ENCODE measurements at places on chromosomes 12 and 14.
A peak's percentile ranks its signal among the peaks of the same experiment; 100 is the strongest.

DNA sequence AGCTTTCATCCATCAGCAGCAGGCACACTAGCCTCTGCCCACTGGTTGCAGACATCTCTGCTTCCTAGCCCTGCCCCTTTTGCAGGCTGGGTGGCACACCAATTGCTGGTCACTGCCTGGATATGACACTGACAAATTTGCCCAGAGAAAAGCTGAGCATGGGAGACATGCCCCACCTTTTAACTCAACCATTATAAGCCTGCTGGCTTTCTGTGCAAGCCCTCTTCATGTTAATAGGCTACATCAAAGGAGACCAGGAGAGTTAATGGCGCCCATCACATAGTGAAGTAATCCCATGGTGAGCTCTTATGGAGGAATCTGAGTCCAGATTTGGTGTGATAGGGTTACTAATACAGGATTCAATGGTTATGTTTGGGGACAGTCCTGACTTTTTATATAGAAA lies 139.2 kb downstream of the KICS2 start:
- DNase-seq, result no peak

DNA sequence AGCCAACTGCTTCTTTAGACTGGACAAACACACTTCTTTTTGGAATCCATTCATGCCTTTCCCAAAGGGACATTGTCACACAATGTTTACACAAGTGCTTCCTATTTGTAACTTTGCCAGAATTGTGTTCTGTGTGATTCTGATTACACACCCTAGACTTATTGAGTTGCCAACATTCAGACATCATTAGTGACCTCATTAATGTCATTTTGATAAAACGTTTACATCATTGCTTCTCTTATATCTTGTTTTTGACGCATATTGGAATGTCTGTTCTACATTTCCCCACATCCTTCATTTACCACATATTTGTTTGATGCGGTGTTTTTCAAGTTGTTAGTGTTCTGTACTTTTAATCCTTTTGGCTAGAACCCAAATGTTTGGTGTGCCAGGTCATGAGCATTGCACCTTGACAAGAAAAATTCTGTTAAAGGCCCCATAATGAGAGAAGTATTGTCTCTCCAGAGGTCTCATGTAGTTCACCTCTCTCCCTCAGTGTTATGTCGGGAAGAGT lies 305.5 kb downstream of the AEBP2 start:
- DNase-seq, result no peak

GRCh38 chr12:99111600-99111999 lies 466.5 kb downstream of the APAF1 start:
- peak; percentile 62 for DNase-seq

DNA sequence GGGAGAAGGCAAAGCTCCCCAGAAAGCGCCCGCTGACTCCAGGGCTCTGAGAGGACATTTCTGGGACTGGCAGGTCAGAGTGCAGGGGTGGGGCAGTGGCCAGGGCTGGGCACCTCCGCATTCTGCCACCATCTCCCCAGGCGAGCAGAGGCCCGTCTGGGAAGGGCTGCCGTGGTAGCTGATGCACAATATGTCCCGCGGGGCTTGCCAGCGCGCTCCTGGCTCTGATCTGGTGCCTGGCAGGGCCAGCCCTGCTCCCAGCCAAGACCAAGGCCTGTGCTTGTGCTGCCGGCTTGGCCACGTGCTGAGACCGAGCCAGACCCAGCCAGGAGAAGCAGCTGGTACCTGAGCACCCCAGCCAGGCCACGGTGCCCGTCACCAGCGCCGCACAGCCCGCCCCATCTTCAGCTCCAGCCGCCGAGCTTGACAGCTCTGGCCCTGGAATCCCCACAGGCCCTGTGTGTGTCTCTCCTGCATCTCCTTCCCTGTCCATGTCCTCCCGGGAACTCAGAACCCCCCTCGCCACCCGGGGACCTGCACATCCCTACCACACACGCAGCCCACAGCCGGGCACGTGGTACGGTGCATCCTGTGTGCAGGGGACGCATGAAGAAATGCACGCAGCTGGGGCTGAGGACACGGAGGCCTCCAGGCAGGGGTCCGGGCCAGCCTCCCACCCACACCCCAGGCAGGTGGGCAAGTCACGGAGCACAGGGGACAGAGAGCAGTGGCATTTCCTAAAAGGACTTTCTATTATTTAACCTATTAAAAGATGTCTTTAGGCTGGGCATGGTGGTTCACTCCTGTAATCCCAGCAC lies 68.6 kb upstream of the C14orf180 start:
- DNase-seq, result no peak

DNA sequence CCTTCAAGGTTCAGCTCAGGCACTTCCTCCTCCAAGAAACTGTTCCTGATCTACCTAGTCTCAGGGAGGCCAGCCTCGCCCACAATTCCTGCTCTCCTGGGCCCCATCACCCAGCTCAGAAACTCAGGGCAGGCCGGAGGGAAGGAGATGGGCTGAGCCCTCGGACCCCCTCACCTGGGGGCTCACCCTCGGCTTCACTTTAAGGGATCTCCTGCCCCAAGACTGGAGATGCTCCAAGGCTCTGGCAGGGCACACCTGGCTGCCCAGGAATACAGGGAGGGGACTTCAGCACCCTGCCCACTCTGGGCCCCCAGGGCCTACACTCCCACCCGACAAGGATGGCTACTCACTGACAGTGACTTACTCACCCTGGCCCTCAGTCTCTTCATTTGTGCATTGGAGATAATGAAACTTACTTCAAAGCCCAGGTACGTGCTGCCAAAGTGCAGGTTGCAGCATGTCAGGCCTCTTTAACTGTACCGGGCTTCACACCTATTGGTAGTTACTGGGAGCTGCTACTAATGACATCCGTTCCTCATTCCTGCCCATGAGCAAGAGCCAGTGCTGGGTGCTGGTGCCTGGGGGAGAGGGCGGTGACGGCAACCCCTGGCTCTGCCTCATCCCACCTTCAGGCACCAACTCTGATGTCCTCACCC lies 21.0 kb upstream of the PPP1R13B start:
- DNase-seq, result no peak

DNA sequence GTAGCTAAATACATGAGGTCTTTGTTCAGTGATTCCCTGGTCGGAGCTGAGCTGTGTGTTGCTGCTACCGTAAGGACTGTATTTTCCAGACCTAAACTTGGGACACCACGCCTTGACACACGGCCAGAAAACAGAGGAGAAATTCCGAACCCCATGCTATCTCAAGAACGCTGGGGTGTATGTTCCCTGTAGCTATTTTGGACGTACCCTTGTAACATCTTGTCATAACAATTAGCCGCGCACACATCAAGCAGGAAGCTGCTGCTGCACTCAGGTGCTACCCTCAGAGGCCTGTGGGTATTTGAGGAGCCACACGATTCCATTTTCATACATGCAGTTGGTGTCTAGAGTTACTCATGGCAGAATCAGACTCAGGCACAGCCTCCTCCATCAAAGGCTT lies 255.0 kb downstream of the TMEM132C start:
- DNase-seq, result no peak

DNA sequence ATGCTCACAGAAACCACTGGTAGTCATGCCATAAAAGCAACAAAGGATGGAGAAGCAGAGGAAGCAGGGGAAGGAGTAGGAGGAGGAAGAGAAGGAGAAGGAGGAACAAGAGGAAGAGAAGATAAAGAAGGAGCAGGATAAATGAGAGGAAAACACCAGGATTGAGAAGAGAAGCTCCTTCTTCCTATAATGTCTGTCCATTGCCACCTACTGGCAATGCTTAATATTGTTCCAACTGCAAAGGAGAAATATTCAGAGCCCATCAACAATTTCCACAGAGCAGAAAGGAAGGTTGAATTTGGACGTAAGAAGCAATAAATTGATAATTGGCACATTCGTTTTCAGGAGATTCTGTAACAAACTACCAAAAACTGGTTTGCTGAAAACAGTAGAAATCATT lies 898.4 kb downstream of the SLC16A7 start:
- peak; percentile 54 for DNase-seq

- no peak for DNase-seq
These were observed 206.7 kb downstream of the AACS start for GRCh38 chr12:125271892-125272291.

GRCh38 chr12:17992002-17992656 lies 97.9 kb downstream of the RERGL start:
- DNase-seq, result peak; percentile 64

- no peak for DNase-seq
These were observed 3.7 kb upstream of the RNASE9 start for GRCh38 chr14:20564501-20564997.

- DNase-seq, result no peak
These were observed 35.9 kb upstream of the CEP83 start for GRCh38 chr12:94495445-94496115.

GRCh38 chr12:22536346-22536945 lies 7.9 kb downstream of the C2CD5 start:
- DNase-seq, result no peak

GRCh38 chr14:24145690-24146452 lies 539 bp downstream of the PSME2 start:
- peak; percentile 57 for DNase-seq

GRCh38 chr12:47397664-47398281 lies 308.1 kb downstream of the RPAP3 start:
- no peak for DNase-seq

- no peak for DNase-seq
These were observed 10.2 kb downstream of the PLEKHA5 start for GRCh38 chr12:19139615-19140194.

DNA sequence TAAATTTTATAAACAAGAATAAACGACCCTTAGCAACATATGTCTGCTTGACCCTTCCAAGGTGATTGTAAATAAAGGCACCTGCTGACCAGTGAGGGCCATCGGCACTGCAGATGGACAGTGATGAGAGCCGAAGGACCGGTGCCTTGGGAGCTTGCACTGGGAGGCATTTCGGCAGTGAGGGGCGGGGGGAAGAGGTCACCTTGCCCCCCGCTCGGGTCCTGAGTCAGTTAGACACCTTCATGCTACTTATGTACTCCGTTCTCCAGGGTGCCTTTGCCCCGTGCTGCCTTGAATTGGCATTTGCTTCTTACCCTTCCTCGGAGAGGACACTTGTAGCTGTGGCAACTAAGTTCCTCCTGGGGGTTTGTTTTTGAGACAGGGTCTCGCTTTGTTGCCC lies 23.0 kb downstream of the MMAB start:
- DNase-seq, result no peak

- DNase-seq, result no peak
These were observed 16.7 kb upstream of the NEDD1 start for GRCh38 chr12:96890331-96890730.

GRCh38 chr12:96397756-96398423 lies 2.3 kb downstream of the CDK17 start:
- no peak for DNase-seq

- DNase-seq, result no peak
These were observed 65.9 kb upstream of the CCDC198 start for GRCh38 chr14:57559576-57559975.

GRCh38 chr14:32434880-32435279 lies 105.8 kb downstream of the AKAP6 start:
- no peak for DNase-seq

DNA sequence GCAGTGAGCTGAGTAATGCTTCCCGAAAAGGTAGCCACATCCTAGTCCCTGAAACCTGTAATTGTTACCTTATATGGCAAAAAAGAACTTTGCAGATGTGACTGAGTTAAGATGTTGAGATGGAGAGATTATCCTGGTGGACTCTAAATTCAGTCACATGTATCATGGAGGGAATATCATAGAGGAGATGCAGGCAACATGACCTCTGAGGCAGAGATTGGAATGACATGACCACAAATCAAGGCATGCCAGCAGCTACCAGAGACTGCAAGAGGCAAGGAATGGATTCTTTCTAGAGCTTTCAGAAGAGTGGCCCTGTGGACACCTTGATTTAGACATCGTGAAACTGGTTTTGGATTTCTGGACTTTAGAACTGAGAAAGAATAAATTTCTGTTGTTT lies 18.5 kb downstream of the SLC38A6 start:
- DNase-seq, result no peak

DNA sequence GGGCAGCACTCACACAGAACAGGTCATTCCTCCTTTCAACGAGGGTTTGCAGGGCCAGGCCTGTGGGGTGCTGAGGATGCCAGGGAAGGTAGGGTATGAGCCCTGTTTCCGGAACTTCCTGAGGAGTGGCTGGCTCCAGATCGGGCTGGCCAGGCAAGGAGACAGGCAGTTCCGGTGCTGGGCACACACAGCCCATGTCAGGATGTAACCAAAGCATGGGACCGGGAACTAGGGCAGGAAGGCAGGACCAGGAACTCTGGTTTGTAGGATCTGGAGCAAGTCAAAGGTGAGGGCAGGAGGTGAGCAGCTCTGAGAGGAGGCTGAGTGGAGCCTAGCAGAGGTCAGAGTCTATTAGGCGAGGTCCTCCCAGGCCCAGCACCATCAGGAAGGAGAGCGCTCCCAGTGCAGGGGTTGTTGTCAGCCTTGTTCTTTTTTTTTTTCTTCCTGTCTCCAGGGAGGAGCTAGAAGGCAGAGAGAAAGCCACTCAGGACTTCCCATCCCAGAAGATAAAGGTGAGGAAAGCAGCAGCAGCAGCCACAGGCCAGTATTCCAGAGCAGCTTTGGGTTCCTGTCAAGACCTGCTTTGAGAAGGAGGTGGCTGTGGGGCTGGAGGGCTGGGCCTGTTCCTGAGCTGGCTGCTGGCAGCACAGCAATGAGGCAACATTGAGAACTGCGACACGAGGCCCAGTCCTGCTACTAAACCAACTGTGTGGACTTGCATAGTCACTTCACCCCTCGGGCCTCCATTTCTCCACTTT lies 49.0 kb upstream of the PTGR2 start:
- DNase-seq, result no peak

DNA sequence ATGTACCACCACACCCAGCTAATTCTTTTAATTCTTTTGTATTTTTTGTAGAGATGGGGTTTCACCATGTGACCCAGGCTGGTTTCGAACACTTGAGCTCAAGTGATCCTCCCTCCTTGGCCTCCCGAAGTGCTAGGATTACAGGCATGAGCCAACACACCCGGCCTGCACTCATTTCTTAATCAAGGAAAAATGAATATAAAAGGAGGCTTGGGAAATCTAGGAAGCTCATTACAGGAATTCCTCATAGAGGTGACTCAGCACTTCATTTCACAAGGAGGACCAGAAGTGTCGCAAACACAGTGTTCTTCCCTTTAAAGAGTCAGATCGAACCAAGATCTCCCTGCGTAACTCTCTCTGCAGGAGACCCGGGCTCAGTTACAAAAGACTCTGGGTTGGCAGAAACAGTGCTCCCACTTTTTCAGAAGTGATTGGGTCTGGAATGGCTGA lies 30.3 kb downstream of the NFKBIA start:
- no peak for DNase-seq

- DNase-seq, result no peak
These were observed 241.1 kb upstream of the FBXO33 start for GRCh38 chr14:39673270-39673711.

GRCh38 chr12:30164382-30165318 lies 380.9 kb upstream of the TMTC1 start:
- DNase-seq, result no peak

- no peak for DNase-seq
These were observed 41.2 kb downstream of the YLPM1 start for GRCh38 chr14:74804219-74804825.
